Activated CD8-positive, alpha-beta memory T cell treated with anti-CD3 and anti-CD28 coated beads for 1 hour (primary cell): ENCODE measurements at places on chromosomes 2 and 18.

GRCh38 chr2:232970051-232970450 lies 43.0 kb downstream of the NGEF start:
- DNase-seq: no peak

- DNase-seq: no peak
Measured at GRCh38 chr18:62118328-62118727, 68.5 kb downstream of the PIGN start.

- DNase-seq: no peak
Measured at GRCh38 chr2:163259489-163259888, 420.9 kb upstream of the KCNH7 start.

GRCh38 chr2:197168705-197169104 lies 141.9 kb downstream of the ANKRD44 start:
- DNase-seq: peak; percentile 57

DNA sequence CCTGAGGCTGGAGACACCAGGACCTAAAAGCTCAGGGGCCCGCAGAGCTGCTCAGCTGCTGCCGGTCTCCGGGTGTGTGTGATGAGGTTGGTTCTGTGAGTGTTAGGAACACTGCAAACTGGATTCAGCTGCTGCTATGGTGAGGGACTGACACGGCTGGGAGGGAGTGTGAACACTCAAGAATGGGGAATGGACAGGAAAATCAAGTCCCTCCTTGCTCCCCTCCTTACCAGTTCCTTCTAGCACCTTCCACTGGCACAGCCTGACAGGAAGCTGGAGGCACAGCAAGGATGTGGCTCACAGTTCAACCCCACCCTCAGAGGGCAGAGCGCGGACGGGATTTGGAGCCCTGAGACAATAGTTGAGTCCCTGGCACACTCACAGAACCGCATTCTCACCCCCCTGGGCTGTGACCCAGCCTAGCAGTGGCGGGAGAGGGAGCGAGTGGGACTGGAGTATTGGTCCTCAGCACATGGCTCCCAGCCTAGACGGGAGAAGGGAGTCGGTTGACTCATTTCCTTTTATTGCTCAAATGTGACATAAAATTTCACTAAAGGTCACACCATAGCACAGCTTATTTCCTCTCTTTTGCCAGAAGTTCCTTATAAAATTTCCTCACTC lies 42.5 kb downstream of the LRRC30 start:
- no peak for DNase-seq

DNA sequence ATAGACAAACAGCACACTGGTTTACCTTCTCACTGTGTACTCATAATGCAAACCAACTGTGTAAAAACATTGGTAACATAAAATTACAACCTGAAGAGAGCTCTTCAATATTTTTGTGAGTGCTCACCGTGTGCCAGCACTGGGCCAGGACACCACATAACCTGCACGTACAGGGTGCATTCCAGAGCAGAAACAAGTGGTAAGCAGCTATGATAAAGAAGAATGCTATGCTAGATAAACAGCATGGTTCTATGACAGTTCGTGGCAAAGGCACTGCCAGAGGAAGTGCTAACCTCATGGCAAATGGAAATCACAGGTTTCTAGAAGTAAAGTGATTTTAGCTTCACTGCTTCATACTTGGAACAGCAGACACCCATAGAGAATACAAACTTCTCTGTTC lies 343.5 kb downstream of the MTX2 start:
- DNase-seq: no peak

GRCh38 chr2:157283468-157283867 lies 26.0 kb downstream of the GALNT5 start:
- DNase-seq: no peak

GRCh38 chr2:86194751-86195054 lies 559 bp downstream of the IMMT start:
- DNase-seq: no peak

DNA sequence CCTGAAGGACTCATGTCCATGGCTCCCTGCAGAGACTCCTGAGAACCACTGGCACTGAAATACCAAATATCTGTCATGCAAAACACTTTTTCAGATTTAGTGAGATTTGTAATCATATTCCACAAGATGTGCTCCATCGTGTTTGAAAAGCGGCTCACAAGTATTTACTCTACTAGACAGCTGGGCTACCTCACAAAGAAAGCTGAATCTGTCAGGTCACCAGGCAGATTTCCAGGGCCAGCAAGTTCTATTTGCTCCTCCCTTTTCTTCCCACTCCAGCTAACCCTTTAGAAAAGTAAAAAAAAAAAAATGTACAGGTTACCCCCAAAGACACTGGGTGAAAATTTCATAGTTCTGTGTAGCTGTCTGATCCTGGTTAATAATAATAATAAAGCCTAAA lies 22.9 kb downstream of the WIPF1 start:
- no peak for DNase-seq

- DNase-seq: no peak
Measured at GRCh38 chr2:84273406-84273805, 185.7 kb downstream of the SUCLG1 start.

DNA sequence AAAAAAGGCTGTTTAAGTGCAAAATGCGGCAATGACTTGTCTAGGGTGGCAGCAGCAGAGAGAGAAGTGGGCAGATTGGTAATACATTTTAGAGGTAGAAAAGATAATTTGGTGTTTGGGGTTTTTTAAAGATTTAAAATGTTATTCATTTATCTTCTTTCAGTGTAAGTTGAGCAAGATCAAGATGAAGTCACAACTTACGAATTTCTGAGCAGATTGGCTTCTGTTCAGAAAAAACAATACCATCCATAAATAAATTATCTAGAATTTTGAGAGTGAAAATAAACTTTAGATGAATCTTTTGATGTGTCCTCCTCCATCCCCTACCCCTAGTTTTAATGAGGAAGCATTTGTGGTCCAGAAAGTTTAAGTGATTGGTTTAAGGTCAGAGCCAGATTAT lies 47.9 kb upstream of the FAM171B start:
- DNase-seq: no peak

DNA sequence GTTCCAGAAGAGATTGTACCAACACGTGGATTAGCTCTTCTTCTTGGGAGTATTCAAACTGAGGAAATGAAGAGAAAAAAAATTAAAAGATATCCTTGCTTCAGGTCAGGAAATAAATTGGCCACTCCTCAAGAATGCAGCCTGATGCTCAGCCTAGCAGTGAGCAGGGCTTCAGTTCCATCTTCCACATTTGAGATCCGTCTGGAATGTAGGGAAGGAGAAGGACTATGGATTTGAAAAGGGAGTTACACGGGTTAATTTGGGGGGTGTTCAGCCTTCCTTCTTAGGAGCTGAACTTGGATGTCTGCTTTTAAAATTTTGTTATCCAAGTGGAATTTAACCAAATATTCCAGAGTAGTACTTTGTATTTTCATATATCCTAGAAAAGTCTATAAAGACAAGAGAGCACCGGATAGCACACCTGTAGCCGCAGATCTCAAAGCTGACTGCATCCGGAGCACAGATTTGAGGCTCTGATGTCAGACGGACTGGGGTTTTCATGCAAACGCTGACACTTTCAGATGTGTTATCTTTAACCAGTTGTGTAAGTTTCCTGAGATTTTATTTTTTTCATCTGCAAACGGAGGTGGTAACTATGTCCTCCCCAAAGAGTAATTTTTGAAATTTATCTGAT lies 99.3 kb downstream of the COPS8 start:
- no peak for DNase-seq

- no peak for DNase-seq
Measured at GRCh38 chr18:38450876-38451275, 885.3 kb upstream of the CELF4 start.

GRCh38 chr18:61448316-61448715 lies 115.1 kb downstream of the CDH20 start:
- DNase-seq: no peak

- DNase-seq: no peak
Measured at GRCh38 chr2:212345966-212346365, 192.6 kb downstream of the ERBB4 start.

GRCh38 chr2:160352500-160352899 lies 141.1 kb downstream of the RBMS1 start:
- DNase-seq: no peak

DNA sequence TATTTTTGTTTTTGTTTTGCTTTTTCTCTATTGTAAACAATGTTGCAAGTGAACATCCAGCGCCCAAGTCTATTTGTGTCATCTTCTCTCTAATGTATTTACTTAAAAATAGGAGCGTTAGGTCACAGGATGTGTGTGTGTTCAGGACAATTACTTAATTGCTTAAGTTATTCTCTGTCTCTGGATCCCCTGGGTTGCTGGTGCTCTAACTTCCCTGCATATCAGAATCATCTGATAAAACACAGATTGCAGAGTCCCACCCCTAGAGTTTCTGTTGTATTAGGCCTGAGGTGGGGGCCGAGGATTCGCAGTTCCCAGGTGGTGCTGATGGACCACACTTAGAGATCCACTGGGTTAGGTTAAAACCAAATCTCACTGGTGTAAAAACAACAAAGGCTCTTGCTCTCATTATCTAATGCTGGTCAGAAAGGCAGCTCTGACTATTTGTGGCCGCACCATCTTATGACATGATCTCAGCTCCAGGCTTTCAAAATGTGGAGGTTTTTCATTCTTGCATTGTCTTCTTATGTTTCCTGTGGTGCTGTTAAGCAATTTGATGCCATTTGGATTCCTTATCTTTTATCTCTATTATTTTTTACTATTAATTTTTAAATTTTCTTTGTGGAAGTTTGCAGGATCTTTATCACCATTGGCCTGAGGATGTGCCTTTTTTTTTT lies 87.7 kb downstream of the CLIP4 start:
- no peak for DNase-seq

GRCh38 chr18:5302606-5303005 lies 7.1 kb upstream of the ZBTB14 start:
- DNase-seq: no peak

- DNase-seq: no peak
Measured at GRCh38 chr2:111903516-111903915, 5.1 kb downstream of the MERTK start.

- DNase-seq: no peak
Measured at GRCh38 chr2:105775809-105776559, 31.3 kb downstream of the NCK2 start.

GRCh38 chr2:79370976-79371538 lies 141.8 kb upstream of the CTNNA2 start:
- DNase-seq: no peak

DNA sequence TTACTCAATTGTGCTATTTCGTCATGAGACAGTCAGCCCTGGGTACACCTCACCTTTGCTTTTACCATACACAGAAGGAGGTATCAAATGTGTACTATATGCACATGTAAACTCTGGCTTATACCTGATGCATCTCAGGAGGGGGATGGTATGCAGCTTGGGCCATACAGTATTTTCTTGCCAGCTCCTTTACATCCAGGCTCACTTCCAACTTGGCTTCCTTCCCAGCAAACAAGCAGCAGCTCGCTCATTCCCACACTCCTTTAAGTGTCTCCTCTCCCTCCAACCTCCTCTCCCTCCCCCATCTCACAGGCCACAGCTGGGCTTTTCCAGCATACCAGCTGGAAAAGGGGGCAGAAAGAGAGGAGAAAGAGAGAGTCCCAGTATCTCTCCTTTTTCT lies 9.6 kb downstream of the MARCHF4 start:
- DNase-seq: no peak

- no peak for DNase-seq
Measured at GRCh38 chr2:159119652-159120257, 151.3 kb downstream of the TANC1 start.

DNA sequence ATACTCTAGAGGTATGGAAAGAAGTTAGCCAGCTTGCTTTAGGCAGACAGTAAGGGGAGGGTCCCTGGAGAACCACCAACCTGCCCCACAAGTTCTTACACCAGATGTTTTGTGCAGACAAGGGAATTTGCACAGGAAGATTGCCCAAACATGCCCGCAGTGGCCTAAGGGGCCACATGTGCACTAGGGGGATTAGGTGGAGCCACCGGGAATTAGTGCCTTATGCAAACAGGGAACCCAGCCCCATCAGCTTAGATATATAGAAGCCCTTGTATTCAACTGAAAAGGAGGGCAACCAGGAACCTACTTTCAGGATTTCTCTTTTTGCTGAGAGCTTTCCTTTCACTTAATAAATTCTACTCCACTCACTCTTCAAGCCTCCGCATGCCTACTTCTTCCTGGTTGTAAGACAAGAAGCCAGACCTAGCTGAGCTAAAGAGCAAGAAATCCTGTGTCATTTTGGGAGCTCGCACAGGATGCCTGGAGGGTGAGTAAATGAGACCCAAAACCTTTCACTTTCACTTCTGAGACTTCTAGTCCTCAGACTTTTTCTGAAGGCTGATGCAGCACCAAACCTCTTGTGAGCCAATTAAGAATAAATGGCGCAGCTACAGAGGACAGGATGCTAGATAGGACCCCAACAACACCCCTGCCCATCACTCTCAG lies 146.3 kb downstream of the GCA start:
- no peak for DNase-seq

GRCh38 chr2:86675104-86675503 lies 45.0 kb upstream of the RMND5A start:
- no peak for DNase-seq

DNA sequence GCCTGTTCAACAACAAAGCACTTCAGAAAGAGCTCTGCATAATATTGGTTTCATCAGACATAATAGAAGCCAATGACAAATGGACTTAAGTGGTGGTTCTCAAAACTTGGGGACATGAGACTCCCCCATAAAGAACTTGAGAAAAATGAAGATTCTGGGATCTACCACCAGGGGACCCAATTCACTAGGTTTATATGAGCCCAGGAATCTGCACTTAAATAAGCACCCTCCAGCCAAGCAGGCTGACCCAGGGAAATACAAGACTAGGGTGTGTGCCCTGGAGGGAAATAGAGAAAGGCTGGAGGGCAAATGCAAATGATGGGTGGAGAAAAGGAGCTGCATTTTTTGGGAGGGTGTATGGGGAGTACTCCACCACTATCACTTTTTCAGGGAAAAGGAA lies 52.5 kb downstream of the SATB2 start:
- no peak for DNase-seq

DNA sequence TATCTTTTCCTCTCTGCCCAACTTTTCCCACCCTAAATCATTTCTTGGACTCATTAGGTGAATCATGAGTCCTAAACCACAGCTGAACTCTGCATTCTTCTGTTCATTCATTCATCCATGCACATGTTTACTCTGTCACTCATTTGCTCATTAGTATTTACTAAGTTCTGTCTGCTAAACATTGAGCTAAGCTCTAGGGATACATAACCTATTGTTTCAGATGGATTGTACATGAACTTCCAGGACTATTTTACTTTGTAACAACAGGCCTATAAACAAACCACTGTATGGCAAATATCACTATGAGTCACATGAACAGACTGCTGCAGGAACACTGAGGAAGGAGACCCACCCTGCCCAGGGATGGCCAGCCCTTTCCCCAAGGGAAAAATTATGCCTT lies 14.6 kb upstream of the DYNC2LI1 start:
- no peak for DNase-seq
